KBM-7 (cell line): ENCODE measurements at places on chromosomes 2 and 18.

DNA sequence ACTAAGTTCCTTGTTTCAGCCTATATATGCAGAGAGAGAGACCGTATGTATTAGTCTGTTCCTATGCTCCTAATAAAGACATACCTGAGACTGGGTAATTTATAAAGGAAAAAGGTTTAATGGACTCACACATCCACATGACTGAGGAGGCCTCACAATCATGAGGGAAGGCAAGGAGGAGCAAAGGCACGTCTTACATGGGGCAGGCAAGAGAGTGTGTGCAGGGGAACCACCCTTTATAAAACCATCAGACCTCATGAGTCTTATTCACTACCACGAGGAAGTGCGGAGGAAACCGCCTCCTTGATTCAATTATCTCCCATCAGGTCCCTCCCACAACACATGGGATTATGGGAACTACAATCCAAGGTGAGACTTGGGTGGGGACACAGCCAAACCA lies 73.8 kb downstream of the TMEM18 start:
- DNase-seq: no peak

DNA sequence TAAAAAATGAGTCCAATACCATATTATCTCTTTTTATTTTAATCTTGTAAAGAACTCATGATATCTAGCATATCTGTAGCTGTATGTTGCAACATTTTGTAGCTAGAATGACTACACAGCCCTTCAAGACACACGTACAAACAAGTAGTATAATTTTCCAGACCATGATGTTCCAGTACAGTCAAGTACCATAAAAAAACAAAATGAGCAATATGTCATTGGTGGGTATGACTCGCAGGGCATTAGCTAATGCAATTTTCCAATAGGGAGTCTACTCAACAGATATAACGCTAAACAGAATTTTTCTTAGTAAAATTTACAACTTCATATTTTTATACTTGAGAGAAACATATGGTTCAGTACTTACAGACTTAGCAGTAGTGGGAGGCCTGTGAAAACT lies 53.6 kb upstream of the UGP2 start:
- DNase-seq: no peak

- no peak for DNase-seq
Observed at GRCh38 chr2:225290757-225291400, 108.6 kb upstream of the NYAP2 start.

DNA sequence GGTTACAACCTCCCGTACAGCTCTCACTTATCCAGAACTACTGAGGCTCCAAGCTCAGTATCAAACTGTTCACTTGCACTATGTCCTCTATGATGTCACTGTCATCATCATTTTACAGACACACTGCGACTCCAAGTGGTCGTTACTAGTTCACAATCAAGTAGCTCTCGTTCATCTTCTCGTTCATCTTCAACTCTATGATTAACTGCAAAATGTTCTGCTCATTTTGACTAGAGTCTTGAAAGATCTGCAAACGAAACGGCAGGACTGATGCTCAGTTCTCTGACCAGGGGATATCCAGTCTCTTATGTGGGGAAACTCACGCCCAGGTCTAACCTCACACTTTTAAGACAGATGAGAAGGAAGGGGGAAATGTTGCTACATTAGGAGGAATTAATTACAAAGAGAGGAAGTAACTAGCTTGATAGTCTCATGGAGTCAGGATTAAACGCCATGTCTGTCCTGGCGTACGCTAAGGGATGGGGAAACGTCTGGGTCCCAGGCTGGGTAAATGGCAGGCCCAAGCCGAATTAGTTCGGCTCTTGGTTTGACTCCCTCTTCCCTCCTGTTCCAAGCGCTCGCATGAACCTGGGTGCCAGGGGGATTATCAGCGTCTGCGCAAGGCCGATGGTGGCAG lies 794 bp upstream of the CHCHD5 start:
- DNase-seq: peak; percentile 58

GRCh38 chr2:12107321-12107720 lies 360.9 kb downstream of the LPIN1 start:
- DNase-seq: no peak

DNA sequence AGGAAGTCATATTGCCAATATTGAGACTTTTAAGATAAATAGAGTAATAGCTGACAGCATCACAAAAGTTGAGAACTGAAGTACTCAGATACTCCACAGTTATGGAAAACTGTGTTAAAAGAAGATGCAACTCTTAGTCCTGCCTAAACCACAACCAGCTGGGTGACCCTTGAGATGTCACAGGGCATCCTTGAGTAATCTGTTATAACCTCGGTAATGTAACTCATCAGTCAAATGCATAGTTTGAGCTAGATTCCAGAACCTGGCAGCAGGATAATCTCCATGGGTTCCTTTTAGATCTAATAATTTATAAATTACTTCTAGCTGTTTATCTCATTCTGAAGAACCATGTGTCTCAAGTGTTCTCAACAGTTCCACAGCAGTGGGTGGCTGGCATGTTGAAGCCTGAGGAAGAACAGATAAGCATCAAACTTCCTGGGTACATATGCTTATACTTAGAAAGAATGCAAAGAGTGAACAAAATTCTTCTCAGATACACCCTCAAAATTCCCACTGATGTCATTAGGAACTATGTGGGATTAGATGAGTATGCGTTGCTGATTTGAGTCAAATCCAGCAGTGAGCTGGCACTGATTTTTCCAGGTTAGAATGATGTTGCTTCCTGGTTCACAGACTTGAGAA lies 304.1 kb upstream of the ERBB4 start:
- no peak for DNase-seq

DNA sequence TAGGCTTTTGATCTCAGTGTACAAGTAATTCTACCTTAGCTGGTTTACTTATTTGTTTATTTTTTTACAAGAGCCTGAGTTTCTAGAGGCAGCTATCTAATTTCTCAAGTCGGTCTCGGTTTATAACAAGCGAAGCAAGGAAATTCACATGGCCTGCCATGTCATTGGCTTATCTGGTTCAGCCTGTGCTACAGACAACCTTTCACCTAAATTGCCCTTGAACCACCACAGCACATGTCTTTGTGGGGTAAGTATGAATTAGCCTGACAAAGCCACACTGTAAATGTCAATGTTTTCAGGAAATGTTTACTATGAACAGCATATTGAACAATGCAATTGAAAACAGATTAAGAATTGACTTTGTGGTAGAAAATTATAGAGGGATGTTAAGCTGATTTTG lies 167.1 kb downstream of the PID1 start:
- DNase-seq: no peak

- DNase-seq: peak; percentile 71
Observed at GRCh38 chr2:224400886-224401632, 848 bp downstream of the FAM124B start.

GRCh38 chr2:95574506-95574905 lies 17.3 kb upstream of the TRIM43 start:
- DNase-seq: no peak

- DNase-seq: peak; percentile 24
Observed at GRCh38 chr2:209425471-209426071, 1.7 kb downstream of the MAP2 start.

GRCh38 chr2:199955007-199955338 lies 318 bp downstream of the TYW5 start:
- DNase-seq: no peak

DNA sequence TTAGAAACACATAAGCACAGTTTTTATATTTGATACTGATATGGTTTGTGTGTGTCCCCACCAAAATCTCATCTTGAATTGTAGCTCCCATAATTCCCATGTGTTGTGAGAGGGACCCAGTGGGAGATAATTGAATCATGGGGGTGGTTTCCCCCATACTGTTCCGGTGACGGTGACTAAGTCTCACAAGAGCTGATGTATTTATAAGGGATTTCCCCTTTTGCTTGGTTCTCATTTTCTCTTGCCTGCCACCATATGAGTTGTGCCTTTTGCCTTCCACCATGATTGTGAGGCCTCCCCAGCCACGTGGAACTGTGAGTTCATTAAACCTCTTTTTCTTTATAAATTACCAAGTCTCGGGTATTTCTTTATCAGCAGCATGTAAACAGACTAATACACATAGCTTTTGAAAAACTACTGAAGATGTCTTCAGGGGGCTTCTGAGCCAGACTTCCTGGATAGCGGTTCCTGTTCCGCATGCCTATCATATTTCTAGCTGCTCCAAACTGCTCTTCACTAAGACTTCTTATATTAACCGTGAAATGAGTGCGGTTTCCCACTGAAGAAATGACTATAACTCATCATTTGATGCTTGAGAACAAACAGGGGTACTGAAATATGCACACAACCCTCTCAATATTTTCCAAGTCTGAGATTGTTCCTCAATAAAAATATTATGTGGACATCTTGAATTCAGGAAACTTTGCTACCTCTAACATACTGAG lies 75.8 kb downstream of the SPHKAP start:
- no peak for DNase-seq

DNA sequence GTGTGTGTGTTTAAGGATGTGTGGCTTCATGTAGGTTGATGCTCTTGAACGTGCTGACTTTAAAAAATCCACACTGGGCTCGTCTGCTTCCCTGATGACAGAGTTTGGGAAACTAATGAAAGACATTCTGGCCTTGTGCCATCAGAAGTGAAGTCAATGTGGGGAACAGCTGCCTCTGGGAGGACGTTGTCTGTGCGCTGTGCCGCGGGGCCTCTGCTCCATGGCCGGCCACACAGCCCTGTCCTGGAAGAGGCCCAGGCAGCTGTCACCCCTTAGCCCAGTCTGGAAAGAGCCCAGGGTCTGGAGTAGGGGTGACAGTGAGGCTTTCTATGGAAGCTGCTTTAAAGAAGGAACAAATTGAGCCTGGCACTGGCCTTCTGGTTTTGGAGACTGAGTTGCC lies 155.8 kb downstream of the SH3RF3 start:
- DNase-seq: no peak

DNA sequence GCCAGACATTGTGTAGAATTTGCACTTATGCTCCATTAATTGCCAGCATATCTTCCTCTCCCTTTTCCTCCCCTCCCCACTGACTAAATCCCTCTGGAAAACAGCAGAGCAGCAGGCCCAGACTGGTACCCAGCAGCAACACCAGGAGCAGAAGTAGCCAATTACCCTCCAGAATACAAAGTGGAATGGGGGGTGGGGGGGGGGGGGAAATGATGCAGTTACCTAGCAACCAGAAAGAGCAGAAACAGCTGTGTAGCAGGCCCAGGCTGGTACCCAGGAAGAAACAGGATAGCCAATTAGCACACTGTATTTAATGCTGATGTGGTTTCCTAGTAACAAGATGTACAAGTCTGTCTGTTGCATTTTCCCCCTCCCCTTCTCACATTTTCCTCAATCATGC lies 52.3 kb downstream of the KLF7 start:
- no peak for DNase-seq

- DNase-seq: no peak
Observed at GRCh38 chr2:98535971-98536677, 72.2 kb downstream of the COA5 start.

- no peak for DNase-seq
Observed at GRCh38 chr18:10453806-10454680, at the start of gene APCDD1. Gene APCDD1 (plus strand): TSS chr18:10454635. CDS start chr18:10454982, 347 bp downstream.

- DNase-seq: no peak
Observed at GRCh38 chr18:24015639-24016631, 1.4 kb downstream of the TTC39C start.

DNA sequence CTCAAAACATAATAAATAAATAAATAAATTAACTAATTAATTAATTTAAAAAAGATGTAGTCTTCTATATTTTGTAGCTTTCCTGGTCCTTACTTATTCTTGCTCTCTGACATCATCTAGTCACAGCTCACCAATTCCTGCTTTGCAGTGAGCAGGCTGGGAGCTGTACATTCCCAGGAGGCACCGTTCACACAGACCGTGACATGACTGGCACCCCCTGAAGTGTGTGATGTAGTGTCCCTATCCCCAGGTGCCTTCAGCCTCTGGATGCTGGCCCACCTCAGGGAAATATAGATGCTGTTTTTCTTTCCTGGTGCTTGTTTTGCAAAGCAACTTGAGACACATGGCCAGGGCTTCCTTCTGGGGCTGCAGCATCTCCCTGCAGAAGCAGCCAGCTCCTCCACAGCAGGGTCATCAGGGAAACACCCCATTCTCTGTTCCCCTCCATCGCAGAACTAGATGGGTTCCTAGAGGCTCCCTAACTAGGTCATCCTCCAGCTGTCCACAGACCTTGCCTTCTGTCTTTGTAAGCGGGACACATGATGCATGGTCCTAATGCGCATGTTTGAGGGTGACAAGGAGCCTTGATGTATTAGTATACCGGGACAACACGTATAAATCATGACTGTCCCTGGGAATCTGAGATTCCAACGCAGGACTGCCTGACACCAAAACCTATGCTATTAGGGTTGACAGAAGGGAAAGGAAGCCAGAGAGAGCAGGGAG lies 76.4 kb downstream of the RHOB start:
- DNase-seq: no peak
